ENCODE measurements at places on chromosomes 11 and 22.
A peak's percentile ranks its signal among the peaks of the same experiment; 100 is the strongest.

DNA sequence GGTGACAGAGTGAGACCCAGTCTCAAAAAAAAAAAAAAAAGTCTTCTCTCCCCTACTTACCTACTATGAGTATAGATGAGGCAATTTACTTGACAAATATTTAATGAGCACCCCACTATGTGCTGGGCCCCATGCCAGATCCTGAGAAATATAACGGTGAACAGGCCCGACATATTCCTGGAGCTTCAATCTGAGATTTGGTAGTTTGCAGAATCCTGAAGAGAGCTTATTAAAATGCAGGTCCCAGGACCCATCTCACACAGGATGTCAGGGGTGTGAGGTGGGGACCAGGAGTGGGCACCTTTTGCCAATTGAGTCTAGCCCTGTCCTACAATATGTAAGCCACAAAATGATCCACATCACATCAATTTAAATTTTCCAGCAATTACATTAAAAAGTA is 44.0 kb downstream of the KCNJ4 start:
- DNase-seq = no peak

GRCh38 chr11:5362017-5362625 is 10.8 kb downstream of the OR51B6 start:
- DNase-seq = no peak

- no peak for DNase-seq
Measured at GRCh38 chr22:45651931-45652528, 19.6 kb upstream of the ATXN10 start.

GRCh38 chr22:29700900-29701154 is 19.0 kb upstream of the CABP7 start:
- DNase-seq = peak; percentile 29

DNA sequence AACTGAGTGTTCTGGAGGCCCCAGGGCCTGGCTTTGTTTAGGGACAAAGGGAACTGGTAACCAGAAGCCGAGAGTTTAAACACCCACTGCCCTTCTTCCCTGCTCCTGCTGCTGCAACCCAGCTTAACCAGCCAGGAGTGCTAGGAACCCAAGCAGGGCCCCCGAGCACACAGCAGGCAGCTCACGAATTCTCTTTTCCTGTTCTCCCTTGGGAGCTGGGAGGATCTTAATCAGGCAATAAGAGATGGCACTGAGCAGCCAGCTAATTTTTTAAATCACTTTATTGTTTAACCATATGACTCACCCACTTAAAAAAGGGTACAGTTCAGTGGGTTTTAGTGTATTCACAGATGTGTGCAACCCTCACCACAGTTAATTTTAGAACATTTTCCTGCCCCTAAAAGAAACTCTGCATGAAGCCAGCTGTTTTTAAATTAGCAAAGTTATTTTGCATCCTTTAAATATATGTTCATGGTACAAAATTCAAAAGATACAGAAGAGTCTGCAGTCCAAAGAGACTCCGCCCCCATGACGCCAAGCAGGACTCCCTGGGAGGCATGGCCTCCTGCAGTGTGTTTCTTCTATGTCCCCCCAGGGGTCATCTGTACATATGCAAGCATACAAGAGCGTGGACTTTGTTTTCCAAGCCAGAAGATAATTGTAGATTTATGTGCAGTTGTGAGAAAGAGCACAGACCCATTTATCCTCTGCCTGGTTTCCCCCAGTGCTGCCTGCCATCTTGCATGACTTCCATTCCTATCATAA is 18.9 kb upstream of the PPP6R3 start:
- peak; percentile 43 for DNase-seq

DNA sequence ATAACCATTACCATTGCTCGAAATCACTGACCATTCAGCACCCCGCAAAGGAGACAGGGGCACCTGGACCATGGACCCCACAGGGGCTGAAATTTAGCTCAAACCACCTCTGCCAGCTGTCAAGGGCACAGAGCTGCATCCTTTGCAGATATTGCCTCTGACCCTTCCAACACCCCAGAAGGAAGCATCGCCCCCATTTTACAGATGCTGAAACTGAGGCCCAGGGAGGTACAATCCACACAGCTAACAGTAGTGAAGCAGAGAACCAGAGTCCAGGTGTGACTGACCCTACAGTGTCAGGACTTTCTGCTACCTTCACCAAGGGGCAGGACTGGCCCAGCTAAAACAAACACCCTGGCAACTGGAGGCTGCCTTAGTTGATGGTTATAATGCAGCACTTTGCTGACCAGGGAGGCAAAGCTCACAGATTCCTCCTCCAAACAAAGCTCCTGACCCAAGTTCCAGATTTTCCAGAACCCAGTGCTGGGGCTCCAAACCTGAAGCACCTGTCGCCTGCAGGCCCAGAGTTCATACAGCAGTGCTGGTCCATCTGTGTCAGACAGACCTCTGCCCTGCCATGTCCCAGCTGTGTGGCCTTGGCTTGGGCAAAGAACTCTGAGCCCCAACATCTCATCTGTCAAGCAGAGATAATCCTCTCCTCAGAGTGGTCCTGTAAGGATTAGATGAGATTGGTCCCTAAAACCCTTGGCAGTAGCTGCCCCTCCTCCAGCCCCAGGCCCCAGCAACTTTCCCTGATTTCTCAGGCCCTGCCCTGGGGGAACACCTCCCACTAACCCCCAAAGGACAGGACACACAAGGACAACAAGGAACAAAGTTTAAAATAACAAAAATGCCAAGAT is 15.2 kb upstream of the ARAP1 start:
- DNase-seq = no peak

GRCh38 chr11:14894657-14895598 is 2.9 kb upstream of the CYP2R1 start:
- DNase-seq = peak; percentile 16

DNA sequence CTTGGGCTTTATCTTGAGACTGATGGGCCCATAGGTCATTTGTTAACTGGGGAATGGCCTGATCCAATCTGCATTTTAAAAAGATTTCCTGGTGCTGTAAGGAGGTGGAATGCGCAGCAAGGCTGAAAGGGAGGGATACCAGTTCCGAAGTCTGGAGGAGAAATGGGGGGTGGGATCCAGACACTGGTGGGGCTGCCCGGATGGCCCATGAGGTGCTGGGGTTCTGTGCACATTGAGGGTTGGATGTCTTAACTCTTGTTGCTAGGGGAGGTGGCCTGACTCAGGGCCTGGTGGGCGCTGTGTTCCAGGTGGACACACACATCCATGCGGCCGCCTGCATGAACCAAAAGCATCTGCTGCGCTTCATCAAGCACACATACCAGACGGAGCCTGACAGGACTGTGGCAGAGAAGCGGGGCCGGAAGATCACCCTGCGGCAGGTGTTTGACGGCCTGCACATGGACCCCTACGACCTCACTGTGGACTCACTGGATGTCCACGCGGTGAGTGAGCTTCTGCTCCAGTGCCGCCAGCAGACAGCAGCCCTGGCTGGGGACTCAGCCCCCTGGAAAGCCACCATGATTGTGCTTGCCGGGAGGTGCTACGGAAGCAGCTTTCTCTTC is 38.1 kb downstream of the AMPD3 start:
- DNase-seq = no peak

GRCh38 chr11:130181295-130182272 is 22.0 kb downstream of the ST14 start:
- DNase-seq = peak; percentile 98

GRCh38 chr22:39282645-39283321 is 36.6 kb downstream of the RPL3 start:
- DNase-seq = no peak

DNA sequence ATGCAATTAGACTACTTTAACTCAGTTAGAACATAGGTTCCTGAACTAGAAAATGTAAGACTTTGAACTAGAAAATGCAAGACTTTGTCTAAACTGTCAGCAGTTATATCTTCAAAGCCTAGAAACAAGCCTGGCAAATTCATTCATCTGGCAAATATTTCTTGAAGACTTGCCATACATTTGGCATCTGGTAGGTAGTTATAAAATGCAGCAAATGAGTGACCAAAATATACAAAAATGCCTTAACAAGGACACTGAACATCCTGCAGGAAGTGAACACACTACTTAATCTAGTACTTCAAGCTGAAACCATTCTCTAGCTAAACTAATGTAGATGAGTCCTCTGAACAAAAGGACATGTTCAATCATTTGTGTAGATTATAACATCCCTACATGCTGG is 84.7 kb upstream of the SCUBE2 start:
- DNase-seq = no peak

DNA sequence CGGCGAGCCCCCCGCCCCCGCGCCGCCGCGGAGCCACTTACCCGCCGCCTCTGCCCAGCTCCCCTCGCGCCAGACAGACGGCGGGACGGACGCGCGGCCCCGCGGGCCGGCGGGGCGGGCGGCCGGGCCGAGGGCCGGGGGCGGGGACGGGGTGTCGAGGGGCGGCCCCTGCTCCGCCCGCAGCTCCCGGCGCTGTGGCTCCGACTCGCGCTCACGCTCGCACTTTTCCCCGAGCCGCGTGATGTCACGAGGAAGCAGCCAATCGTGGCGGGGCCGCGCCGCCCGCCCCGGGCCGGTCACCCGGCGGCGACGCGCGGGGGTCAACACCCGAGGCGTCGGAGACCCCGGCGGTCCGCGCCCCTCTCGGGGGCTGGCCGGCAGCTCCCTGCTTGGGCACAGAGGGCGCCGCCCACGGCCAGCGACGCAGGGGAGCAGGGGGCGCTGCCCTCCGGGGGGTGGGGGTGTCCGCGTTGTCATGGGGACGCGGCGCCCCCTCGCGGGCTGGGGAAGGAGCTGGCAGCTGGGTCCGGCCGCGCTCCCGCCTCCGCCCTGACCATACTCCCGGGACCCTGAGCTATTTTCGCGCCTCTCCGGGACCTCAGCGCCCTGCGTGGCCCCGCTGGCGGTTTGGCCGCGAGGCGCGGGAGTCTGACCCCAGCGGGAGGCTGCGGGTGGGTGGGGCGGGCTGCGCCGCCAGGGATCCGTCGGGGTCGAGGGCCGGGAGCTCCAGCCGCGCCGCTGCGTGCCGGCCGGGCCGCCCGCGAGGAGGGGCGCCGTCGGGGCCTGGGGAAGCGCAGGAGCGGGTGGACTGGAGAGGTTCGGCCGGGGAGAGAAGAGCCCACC is at the start of gene CHRM4:
TSS of gene CHRM4 (minus strand) at position 199 of the 843 bp plus-strand sequence. CDS start 5,219 bp downstream, outside the sequence.
- DNase-seq = peak; percentile 92

DNA sequence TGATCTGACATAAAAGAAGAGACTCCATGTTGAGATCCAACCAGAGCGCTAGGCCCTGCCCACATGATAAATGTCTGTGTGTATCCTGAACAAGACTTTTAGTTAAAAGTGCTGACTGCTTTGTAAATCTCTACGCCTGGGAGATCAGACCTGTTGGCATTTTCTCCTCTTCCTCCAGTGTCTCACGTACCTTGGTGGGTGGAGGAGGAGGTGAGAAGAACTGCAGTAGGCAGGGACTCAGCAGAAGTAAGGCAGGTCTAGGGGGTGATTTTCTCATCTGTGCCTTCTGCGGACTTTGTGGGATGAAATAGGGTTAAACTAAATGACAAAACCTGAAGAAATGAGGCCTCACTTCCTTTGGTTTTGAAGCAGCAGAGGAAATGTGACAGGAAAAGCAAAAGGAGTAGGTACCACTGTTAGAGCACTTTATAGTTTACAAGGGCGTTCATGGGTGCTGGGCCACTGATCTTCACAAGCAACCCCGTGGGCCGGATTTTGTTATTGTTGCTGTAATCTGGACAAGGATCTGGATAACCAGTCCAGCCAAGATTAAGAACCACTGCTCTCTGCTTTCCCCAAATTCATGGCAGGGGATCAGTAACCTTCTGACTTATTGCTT is 36.7 kb upstream of the PLET1 start:
- DNase-seq = no peak

DNA sequence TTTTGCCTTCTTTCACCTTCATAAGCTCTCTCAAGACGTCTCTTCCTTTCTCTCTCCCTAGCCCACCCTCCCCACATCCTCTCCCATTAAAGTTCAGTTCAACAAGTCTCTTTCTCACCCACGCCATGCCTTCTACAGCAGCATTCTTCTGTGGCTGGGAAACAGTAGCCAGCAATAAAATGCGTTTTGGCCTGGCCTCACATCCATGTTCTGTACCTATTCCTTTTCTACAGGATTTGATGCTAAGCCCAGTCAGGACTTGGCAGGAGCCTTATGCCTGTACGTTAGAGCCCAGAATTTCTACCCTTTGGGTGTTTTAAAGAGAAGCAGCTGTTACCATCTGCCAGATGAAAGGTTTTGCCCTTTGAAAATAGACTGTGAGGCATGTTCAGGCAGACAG is 7.1 kb upstream of the CD44 start:
- DNase-seq = no peak

DNA sequence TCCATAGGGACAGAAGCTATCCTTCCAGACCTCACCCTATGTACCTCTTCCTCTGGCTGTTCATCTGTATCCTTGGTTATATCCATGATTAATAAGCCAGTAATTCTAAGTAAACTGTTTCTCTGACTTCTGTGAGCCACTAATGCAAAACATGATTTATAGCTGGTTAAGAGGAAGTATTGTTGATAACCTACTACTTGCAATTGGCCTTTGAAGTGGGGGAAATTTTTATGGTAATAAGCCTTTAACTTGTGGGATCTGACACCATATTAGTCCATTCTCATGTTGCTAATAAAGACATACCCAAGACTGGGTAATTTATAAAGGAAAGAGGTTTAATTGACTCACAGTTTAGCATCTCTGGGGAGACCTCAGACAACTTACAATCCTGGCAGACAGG is 21.9 kb downstream of the CASP12 start:
- no peak for DNase-seq

DNA sequence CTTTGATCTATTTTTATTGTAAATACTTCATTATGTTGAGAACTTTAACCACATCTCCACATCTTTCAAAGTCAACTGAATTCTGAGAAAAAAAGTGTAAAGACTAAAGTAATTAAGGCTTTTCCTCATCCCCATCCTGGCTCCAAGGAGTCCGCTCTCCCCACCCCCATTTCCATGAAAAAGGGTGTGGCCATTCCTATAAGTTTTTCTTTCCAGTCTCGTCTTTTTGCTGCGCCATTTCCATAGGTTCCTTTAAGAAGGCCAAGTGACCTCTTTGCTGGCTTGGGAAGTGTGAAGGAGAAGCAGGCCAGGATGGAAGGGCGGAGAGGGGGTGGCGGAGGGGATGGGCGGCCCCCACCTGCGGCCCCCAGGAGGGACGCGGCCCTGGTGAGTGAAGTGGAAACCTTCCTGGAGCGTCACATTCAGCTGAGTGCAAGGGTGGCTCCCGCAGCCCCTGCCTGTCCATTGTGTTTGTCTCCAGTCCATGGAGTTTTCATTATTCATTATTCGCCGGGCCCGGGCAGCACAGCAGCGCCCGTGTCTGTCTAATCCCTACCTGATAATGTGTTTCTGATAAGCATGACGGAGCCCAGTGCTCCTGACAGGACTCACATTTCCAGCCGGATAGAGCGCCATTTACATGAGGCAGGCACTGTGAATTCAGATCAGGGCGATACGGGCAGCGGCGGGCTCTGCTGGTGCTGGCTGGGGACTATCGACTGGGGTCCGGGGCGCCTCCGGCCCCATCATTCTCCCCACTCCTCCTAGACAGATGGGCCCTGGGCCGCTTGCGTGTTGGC is 739.8 kb downstream of the OPCML start:
- no peak for DNase-seq

GRCh38 chr11:93895106-93895862 is 44.9 kb upstream of the VSTM5 start:
- peak; percentile 89 for DNase-seq
